ENCODE measurements at places on chromosomes 5 and 9.

DNA sequence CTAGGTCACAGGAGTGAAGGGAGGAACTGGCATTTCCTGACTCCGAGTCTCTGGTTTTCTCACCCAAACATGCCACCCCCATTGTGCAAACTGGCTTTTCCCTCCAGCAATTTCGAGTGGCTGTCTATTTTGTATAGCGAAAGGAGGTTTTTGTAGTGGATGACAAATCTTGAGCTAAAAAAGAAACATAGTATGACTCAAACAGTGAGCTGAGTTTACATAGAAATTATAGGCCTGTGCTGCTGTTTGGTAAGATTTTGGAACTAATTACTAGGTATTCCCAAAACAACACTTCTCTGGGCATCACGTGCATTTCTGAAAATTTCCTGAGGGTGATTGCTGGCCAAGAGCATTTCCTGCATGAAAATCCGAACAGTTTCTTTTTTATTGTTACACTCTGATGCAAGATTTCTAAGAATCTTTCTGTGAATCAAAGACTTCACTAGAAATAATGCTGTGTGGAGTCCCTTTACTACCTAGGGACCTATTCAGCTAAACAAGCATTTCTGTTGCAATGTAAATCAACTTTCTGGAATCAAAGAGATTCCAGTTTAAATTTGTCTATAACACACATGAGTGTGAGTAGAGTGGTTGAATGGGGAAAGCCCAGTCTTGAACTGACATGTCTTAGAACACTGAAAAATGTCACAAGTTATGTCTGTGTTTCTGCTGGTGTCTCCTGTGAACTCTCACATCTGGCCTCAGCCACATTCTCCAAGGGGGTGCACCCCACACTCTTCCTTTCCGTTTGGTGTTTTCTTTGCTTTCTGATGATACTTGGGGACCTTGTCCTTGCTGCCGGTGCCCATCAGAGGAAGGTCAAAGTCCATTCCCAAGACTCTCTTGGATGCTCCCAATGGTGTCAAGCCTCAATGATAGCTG, 33.3 kb upstream of the DAPK1 start:
- DNase-seq: no peak

DNA sequence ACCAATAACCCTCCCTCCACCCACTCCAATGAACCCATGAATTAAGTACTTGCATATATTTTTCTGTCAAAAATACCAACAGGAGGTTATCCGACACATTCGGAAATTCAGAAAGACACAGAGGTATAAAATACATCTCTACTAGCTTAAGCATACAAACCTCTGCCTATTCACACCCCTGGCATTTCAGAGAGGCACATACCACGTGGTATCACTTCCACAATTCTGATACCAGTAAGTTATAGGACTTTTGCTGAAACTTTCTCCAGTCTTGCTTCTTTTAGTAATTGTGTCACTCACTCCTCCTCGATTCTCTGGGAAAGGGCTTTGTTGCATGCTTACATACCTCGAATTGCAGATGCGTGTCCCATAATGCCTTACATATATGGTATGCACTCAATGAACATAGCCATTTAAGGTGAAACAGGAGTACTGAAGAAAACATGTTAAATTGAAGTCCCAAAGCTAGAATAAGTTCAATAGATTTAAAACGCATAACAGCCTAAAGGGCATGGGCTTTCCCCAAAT, 58.1 kb downstream of the TLE1 start:
- DNase-seq: no peak

DNA sequence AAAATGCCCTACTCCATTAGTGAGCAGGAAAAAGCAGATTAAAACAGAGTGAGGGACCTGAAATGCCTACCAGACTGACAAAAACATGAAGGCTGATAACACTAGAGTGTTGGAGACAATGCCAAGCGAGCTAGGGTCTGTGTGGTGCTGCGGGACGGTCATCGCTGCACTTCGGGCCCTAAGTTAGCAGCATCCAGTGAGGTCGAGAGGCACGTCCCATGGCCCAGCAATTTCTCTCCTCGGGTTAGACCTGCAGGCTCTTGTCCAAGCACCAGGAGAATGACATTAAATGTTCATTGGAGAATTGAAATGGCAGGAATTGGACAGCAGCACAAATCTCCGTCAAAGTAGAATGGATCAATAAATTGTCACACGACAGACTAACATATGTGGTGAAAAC, 5.3 kb upstream of the CACNA1B start:
- DNase-seq: no peak

DNA sequence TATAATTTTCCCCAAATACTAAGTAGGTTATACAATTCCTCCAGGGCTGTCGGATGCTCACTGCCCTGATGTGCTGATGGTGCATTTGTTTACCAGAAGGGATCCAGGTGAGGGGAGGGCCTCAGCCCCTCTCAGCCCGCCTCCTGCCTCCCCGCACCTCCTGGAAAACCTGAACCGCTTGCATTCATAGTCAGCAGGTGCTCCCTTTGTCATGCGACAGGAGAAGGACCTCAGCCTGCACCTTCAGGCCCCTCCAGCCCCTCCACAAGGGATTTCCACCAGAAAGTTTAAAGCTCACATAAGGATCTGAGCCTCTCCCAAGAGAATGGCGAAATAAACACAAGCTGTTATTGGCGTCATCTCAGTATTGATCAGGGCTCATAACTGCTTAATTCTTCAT, 36.5 kb upstream of the NTNG2 start:
- no peak for DNase-seq

DNA sequence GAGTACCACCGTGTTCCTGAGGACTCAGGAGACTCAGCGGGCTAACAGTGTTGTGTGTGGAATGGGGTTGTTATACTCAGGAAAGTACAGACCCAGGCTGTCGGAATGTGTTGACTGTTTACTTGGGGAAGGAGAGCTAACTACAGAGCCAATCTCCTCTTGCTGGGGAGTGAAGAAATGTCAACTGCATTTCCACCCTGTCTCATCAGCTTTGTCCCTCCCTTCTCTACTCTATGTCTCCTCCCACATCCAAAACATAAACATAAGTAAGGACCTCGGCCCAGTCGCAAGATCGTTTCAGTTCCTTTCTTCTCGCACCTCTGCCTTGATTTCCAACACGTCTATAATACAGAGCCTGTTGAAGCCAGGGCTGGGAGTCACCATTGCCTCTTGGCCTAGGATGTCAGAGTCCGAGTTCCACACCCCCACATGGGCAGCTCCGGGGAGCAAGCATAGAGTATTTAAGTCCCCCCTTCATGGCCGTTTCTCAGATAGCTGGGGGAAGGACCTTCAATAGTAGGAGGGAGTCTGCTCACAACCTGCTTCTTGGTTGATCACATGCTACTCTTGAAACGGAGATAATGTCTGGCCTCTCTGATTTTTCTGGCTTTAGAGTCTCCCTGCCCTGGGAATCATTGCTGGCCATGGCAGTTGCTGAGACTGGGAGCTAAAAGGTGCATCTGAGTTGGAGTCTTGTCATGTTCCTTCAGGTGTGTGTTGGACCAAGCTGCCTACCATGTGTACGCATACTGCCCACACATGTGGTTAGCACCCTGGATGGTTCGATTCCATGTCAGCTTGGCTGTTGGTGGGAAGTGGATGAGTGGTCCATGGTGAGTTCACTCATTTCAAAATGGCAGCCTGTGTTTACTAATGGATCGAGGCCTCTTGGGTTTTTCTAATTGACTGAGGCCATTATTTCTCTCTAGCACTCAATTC, 147.3 kb downstream of the MTX3 start:
- no peak for DNase-seq

GRCh38 chr5:95884017-95884325, 61.4 kb upstream of the GLRX start:
- peak; percentile 86 for DNase-seq

GRCh38 chr5:1268056-1268455, 26.8 kb downstream of the TERT start:
- no peak for DNase-seq

DNA sequence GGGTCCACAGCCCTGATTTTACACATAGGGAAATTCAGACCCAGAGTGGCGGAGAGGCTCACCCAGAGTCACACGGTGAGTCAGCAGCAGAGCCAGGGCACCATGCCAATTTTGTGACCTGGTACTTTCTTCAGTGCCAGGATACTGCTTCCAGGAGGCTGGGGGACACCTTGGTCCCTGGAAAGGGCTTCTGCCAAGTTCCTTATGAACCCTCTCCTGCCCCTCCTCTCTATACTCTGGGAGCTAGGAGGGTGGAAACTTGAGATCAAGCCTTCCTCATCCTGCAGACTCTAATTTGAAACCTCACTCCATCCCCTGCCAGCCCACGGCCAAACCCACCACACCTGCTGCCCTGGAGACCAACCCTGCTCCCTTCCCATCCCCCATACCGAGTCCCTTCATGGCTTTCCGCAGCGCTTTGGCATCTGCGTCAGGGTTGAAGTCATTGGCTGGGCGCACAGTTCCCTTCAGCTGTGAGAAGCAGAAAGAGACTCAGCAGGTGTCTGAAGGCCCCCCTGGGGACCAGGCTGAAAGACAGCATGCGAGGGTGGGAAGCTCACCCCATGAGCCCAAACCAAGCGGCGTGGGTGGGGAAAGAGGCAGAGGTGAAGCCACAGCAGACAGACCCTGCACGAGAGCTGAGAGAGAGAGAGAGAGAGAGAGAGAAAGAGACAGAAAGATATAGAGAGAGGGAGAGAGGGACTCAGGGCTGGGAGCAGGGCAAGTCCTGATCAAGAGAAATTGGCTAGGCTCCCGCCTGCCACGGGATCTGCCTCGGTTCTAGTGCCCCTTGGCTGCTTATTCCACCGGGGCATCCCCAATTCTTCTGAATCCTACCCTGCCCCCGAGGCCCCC, 33.5 kb downstream of the ANXA6 start:
- DNase-seq: peak; percentile 41

- peak; percentile 99 for DNase-seq
Observed at GRCh38 chr5:150142959-150143349, 12.7 kb downstream of the PDGFRB start.

DNA sequence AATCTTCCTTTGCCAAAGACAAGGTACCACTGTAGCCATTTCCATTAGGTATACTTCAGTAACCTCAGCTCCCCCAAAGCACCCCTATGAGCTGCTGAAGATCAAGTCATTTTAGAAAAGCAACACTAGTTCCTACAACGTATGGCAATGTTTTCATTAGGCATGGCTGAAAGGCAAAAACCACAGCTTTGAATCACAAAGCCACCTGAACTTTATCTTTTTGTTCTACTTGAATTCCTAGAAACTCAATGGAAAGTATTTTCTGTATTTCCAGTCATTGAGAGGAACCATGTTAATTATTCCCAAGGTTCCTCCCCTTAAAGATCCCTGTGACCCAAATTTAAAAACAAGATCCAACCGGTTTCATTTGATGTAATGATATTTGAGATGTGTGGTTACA, 152.1 kb downstream of the EFNA5 start:
- DNase-seq: no peak

DNA sequence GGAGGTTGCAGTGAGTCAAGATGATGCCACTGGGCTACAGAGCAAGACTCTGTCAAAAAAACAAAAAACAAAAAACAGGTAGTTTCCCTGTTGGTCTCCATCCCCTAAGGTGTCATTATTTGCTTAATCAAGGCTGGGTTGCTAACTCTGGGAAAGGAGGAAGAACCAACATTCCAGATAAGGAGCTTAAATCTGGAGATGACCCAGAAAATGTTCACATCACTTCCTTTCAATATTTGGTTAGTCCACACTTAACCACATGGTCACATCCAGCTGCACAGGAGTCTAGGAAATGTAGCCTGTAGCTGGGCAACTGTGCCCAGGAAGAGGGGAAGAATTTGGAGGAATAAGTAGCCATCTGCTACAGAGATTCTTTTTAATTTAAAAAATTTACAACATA, 25.9 kb upstream of the MEGF9 start:
- peak; percentile 19 for DNase-seq

GRCh38 chr5:154505567-154505966, 27.5 kb upstream of the HAND1 start:
- DNase-seq: no peak

GRCh38 chr9:32942755-32943460, 58.5 kb downstream of the APTX start:
- no peak for DNase-seq

DNA sequence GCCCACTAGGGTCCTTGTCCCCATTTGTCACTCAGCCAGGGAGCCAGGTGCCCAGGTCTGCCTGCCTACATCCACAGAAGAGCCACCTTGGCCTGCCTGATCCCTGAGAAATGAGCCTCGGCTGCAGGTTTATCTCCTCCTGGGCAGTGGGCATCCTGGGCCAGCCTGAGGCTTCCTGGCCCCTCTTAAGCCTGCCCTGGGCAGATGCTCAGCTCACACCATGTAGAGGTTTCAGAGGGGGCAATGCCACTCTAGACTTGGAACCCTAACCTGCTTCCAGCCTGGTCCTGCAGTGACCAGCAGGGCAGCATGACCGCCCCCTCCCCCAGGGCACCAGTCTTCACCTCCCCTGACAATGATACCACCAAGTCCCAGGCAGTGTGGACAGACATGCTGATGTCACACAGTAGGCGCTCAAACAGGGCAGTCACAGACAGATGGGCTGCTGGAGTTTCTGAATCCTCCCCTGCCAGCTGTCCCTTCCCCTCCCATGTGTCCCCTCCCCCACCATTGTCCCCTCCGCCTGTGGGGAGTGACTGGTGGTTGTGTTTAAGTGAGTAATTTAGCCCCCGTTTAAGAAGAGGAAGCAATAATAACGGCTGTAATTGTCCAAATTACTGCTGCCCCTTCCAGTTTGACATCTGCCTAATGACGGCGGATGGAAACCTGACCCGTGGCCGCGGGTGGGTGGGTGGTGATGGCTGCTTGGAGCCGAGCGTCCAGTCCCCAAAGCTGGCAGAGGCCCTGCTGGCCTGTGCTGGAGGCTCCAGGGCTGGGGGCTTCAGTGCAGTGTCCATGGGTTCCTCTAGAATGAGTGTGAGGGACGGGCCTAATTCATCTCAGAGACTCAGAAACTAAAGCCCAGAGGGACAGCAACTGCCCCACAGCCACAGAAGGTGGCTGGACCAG, 147.7 kb downstream of the BARX1 start:
- no peak for DNase-seq

DNA sequence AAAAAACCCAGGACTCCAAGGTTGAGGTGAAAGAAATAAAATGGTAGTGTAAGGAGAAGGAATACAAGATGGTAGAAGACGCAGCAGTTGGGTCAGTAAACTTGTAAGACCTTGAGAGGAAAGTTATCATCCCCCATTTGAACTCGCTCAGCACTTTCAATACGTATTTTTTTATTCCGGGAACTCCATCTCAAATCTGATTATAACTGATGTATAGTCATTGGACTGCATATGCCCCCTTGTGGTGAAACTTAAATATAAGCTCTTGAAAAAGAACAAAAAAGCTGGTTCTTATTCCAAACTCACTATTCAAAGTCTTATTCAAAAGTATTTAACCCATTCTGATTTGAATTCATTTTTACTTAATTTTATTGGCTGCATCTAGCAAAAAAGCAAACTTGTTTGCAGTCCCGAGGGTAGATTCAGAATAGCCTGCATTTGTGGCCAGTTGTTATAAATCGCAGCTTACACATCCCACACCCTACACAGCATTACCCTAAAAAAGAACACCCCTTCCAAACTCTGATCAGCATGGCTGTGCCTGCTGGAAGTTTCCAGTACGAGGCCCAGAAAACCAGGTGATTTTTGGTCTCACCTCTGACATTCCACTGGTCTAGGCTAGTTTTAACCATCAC, 118.0 kb downstream of the ESM1 start:
- peak; percentile 69 for DNase-seq

All from iris pigment epithelial cell (primary cell).